Testis (tissue), 5 donors: ENCODE measurements at places on chromosomes 12 and 14. TPM values are rescaled to one million over a fixed set of nuclear protein-coding genes. Genes with fewer than 3 reads are reported as not detected.

GRCh38 chr12:69435644-69436043 lies 34.5 kb upstream of the FRS2 start:
- no peak for DNase-seq

DNA sequence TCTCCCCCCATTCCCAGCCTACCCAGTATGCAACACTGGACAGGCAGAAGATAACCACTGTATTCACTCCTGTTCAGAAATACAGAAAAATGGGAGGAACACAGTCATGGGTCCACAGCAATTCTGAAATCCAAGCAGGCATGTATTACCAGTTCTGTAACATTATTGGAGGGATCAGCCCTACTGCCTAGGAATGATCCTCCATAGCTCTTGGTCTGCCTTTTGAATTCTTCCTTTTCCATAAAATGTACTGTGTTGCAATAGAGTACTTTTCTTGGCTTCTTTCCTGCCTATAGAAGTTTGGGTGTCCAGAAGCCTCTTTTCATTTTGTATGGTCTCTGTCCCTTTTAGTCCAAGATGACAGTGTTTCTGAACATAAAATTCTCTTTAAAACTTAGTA lies 46.5 kb downstream of the SPATS2 start:
- DNase-seq: no peak

- DNase-seq: no peak
These were observed 8.5 kb downstream of the MAPKAPK5 start for GRCh38 chr12:111850526-111850925.

DNA sequence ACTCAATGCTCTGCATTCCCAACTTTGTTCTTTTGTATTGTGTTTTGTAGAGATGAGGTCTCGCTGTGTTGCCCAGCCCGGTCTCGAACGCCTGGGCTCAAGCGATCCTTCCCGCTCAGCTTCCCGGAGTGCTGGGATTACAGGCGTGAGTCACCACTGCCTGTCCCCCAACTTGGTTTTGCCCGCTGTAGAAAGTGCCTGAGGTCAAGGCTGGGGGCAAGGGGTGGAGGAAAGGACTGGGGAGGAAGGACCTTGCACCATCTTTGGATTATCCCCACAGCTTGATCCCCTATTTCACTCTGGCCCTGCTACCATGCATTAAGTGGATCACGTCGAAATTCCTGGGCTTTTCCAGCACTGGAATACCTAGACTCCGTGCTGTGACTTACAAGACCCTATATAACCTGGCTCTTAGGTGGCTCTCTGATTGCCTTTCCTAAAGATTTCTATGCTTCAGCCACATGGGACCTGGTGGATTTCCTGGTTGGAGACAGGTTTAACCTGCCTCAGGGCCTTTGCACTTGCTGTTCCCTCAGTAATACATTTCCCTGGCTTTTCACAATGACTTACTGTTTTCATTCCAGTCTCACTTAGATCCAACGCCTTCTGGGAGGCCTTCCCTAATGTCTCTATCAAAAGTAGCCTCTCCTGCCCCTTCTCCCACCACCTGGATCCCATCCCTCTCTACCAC lies 608 bp upstream of the PIANP start:
- DNase-seq: no peak

- DNase-seq: no peak
These were observed 136.7 kb upstream of the EGLN3 start for GRCh38 chr14:34087571-34087970.

DNA sequence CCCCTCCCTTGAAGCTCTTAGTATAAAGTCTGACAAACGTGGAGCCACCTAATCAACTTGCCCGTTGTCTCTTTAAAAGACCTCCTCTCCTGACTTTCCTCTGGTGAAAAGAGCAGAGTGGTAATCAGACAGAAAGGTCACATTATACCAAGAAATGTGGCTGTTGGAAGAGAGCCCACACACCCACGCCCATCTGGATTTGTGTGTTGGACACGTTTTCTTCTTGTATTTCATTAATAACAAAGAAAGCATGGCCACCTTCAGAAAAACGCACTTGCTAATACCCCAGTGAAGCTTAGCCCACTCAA lies 41.3 kb downstream of the CCDC60 start:
- DNase-seq: no peak

The ADAMTS20 gene
- total RNA-seq: 1.5 TPM

DNA sequence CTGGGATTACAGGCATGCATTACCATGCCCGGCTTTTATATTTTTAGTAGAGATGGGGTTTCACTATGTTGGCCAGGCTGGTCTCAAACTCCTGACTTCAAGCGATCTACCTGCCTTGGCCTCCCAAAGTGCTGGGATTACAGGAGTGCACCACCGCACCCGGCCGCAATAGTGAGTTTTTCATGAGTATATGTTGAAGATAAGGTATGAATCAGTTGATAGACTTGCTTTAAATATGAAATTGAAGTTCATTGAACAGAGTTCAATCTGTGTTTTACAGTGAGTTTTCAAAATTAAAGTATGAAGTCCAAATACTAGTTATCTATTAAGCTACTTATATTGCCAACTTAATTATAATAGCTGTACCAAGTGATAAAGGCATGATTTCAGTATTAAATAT lies 35.1 kb downstream of the SNAPC1 start:
- DNase-seq: no peak

The PLEKHD1 gene
- 0.87 TPM for total RNA-seq

DNA sequence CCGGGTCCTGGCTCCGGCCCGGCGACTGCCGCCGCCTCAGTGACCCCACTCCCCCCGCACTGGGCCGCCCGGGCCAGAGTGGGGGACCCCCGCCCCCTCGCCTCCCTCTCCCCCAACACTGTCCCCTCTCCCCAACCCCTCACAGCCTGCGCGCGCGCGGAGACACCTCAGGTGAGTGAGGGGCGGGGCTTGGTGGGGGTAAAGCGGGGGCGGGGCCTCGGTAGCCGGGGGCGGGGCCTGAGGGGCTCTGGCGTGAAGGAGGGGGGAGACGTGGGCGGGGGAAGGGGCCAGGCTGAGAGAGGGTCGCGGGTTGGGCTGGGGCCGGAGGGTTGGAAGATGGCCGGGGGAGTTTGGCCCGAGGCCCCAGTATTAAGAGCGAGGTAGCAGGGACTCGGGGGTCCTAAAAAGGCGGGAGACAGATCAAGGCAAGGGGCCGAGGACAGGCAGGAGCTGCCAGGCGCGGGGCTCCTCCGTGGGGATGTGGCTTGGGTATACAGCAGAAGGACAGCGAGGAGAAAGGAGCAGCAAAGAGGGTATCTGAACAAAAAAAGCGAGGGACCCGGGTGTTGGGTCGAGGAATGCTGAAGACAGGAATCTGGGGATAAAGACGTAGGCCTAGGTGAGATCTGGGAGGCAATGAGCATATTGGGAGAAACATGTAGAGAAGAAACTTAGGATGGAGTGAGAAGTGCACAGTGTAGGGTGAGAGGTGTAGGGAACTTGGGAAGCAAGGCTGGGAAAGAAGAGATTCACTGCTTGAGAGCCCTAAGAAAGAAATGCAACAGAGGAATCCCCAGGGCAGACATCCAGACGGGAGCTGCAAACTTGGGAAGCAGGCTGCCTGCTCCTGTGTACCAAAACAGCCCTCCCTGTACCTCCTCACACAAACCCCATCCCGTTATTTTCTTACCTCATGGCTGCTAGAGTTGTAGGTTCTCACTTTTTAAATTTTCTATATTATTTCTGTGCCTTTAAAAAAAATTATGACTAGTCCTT lies 10.8 kb downstream of the SUOX start:
- DNase-seq: peak; percentile 76

The WDR89 gene
- 10.8 TPM for total RNA-seq

- no peak for DNase-seq
These were observed 254.6 kb downstream of the SEC23A start for GRCh38 chr14:38848243-38848935.

The SPIC gene
- not detected for total RNA-seq
